Activated T-cell treated with anti-CD3 and anti-CD28 coated beads, Interleukin-2, amount 50 U/mL, for 72 hours (primary cell): ENCODE measurements at places on chromosomes 2 and 18. TPM values are rescaled to one million over a fixed set of nuclear protein-coding genes. Genes with fewer than 3 reads are reported as not detected.

The MAL gene
- 93.8 TPM for total RNA-seq

The SERPINB11 gene
- total RNA-seq: not detected

GRCh38 chr18:62844850-62845643, 129.7 kb downstream of the PHLPP1 start:
- peak; percentile 57 for DNase-seq

GRCh38 chr2:207787017-207787416, 17.3 kb upstream of the FZD5 start:
- DNase-seq: no peak
